ENCODE measurements at places on chromosomes 7 and 10. TPM values are rescaled to one million over a fixed set of nuclear protein-coding genes. Genes with fewer than 3 reads are reported as not detected.

GRCh38 chr7:3067193-3067592 lies 23.5 kb upstream of the CARD11 start:
- no peak for ATAC-seq

- no peak for ATAC-seq
Measured at GRCh38 chr10:98253499-98253898, 14.5 kb downstream of the LOXL4 start.

DNA sequence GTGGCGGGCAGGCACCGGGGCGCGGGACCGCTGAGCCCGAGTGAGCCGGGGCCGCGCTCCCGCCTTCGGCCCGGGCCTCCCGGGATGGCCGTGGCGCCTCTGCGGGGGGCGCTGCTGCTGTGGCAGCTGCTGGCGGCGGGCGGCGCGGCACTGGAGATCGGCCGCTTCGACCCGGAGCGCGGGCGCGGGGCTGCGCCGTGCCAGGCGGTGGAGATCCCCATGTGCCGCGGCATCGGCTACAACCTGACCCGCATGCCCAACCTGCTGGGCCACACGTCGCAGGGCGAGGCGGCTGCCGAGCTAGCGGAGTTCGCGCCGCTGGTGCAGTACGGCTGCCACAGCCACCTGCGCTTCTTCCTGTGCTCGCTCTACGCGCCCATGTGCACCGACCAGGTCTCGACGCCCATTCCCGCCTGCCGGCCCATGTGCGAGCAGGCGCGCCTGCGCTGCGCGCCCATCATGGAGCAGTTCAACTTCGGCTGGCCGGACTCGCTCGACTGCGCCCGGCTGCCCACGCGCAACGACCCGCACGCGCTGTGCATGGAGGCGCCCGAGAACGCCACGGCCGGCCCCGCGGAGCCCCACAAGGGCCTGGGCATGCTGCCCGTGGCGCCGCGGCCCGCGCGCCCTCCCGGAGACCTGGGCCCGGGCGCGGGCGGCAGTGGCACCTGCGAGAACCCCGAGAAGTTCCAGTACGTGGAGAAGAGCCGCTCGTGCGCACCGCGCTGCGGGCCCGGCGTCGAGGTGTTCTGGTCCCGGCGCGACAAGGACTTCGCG lies 534 bp downstream of the FZD9 start:
- peak; percentile 35 for ATAC-seq

DNA sequence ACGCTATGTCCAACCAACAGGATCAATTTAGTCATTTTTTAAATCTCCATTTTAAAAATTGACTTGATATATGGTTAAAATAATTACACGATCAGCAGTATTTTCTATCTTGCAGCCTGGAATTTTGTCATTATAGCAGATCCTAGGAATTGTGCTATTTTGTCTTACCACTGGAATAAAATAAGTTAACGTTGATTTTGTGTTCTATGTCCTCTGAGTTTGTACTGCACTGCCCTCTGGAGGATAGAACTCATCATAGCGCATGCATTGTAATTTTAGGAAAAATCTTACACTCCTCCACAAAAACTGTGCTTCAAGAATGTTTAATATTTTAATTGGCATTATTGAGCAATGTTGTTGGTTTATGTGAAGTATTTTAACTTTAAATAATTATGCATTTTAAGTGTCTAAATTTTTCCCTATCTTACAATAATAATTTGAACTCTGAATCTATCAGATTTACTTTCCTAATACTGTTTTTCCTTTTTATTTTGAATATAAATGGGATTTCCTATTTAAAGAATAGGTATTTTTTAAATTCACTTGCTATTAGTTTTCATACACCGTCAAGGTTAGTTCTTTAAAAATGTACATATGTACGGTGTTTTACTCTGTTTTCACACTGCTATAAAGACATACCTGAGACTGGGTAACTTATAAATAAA lies 220.1 kb downstream of the PPP1R3A start:
- no peak for ATAC-seq

GRCh38 chr7:129789652-129790051 lies 163.1 kb downstream of the UBE2H start:
- ATAC-seq: no peak

GRCh38 chr10:110495731-110496552 lies 1.8 kb upstream of the DUSP5 start:
- no peak for ATAC-seq

DNA sequence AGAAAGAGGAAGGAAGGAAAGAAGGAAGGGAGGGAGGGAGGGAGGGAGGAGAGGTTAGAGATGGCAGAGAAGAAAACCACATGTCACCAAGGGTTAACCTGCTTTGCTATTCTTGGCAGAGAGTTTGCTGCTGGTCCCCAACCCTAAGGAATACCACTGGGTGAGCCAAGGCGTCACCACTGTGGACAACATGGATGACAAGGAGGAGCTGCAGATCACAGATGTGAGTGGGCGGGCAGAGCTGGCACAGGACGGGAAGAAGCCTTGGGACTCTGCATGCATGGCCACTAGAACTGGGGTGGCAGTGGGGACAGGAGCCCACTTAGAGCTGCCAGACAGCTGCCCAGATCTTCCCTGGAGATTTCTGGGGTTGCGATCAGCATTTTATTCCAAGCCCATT lies 17.2 kb upstream of the MYH16 start:
- no peak for ATAC-seq

- no peak for ATAC-seq
Measured at GRCh38 chr7:72309476-72309875, 102.7 kb downstream of the CALN1 start.

DNA sequence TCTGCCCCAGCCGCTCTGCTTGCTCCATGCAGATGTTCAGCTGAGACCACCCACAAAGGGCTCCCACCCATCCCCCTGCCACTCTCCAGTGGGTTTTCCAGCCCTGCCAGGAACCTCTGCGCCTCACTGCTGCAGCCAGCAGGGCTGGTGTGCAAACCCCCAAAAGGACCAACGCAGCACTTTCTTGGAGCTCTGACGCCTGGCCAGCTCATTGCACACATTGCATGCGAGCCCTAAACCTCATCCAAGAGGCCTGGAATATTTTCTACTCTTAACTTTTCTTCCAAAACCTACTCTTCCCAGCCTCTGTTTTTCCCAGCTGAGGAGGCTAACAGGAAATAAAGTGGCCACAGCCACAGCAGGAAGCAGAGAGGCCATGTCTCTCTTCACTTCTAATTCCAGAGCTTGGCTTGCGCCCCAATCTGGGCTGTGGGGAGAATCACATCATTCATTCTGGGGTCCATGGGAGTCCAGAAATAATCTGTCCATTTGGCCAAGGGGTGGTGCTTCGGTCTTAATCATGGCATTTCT lies 4.6 kb upstream of the FAM170B start:
- peak; percentile 66 for ATAC-seq

DNA sequence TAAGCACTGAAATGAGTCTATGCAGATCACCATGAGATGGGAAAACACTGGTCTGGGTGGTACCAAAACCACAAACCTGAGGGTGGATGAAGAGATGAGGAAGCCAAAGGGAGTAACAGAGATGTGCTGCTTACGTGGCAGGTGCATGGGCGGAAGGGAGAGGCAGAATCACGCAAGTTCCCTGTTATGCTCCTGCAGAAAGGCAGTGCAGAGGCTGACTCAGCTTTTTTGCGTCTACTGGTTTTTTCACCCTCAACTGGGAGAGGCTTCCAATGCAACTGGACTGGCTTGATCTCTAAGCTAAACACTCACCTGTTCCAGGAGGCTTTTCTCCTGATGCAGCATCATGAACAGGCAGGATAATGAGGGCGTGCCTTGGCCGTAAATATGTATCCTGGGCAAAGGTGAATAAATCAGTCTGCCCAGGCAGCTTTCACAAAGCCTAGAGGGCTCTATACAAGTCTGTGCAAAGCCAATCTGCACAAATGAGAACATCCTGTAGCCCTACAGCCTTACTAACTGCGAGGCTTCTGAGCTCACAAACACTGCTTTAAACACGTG lies 95.4 kb upstream of the AFAP1L2 start:
- ATAC-seq: no peak

The SAMD9L gene
- 5.5 TPM for total RNA-seq
